ENCODE measurements at places on chromosomes 5 and 9. TPM values are rescaled to one million over a fixed set of nuclear protein-coding genes. Genes with fewer than 3 reads are reported as not detected.

Gene ENTPD8
- total RNA-seq: 0.18 TPM

Gene SOX30
- total RNA-seq: 0.09 TPM

Gene ADAMTS19
- 39.6 TPM for total RNA-seq

Gene PCDHGC5
- total RNA-seq: 0.75 TPM

Gene IFT74
- total RNA-seq: 15.1 TPM

Gene SLCO6A1
- total RNA-seq: 0.31 TPM

Gene SPATA31C1
- 0.04 TPM for total RNA-seq

Gene CA9
- 0.49 TPM for total RNA-seq

Gene CTXN3
- total RNA-seq: 2.8 TPM

GRCh38 chr5:40672425-40672824 is 7.3 kb upstream of the PTGER4 start:
- no peaks in the 10 kb centered on the region for H3K27me3 ChIP-seq
- peaks cover 8% of the 10 kb centered on the region for H3K4me1 ChIP-seq
- H3K4me3 ChIP-seq: no peak overlapping the region
- no peak overlapping the region for H3K27ac ChIP-seq
- peak; percentile 53 for DNase-seq

- no peak overlapping the region for H3K27ac ChIP-seq
- DNase-seq: no peak
- no peaks in the 10 kb centered on the region for H3K27me3 ChIP-seq
These were observed 65.9 kb upstream of the DAP start for GRCh38 chr5:10826971-10827370.

- no peak overlapping the region for H3K27ac ChIP-seq
- no peak overlapping the region for H3K4me3 ChIP-seq
- no peak for DNase-seq
- H3K27me3 ChIP-seq: no peaks in the 10 kb centered on the region
These were observed 305.3 kb downstream of the NTRK2 start for GRCh38 chr9:84974855-84975254.

DNA sequence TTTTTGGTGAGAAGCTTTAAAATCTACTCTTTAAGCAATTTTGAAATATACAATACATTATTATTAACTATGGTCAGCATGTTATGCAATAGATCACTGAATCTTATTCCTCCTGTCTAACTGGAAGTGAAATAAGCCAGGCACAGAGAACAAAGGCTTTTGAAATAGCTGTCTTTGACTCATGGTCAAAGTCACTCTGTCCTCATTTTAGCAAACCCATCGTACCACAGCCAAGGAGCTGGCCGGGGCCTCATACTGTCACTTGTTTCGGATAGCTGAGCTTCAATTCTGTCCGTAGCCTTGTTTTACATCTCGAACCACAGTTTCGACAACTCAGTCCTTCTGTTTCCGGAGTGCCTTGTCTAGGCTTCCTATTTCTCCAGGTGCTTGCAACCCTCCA is 19.2 kb downstream of the ADCY2 start:
- H3K27ac ChIP-seq: no peak overlapping the region
- no peaks in the 10 kb centered on the region for H3K36me3 ChIP-seq
- DNase-seq: no peak

DNA sequence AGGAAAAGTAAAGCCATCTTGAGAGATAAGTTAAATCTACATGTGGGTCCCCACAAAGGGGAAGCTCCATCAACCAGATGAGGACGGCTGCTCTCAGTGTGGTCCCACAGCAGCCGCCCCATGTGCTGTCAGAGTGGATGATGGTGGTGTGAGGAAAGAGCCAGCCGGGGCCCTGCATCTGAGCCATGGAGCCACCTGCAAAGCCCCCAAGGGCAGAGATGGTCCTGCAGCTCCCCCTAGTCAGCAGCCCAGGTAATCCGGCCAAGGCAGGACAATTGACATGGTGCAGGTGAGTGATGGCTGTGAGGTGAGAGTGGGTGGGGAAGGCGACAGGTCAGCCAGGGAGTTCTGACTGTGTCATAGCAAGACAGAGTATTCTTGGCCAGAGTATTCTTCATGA is 458.8 kb downstream of the ICE1 start:
- no peaks in the 10 kb centered on the region for H3K36me3 ChIP-seq
- no peak overlapping the region for H3K27ac ChIP-seq
- no peak overlapping the region for H3K4me3 ChIP-seq
- DNase-seq: no peak
- no peaks in the 10 kb centered on the region for H3K27me3 ChIP-seq

- no peak for DNase-seq
- H3K27me3 ChIP-seq: peaks cover 69% of the 10 kb centered on the region
- H3K4me3 ChIP-seq: no peak overlapping the region
- no peak overlapping the region for H3K27ac ChIP-seq
- peaks cover 5% of the 10 kb centered on the region for H3K4me1 ChIP-seq
- no peaks in the 10 kb centered on the region for H3K36me3 ChIP-seq
These were observed 46.2 kb downstream of the PAX5 start for GRCh38 chr9:36987891-36988290.

DNA sequence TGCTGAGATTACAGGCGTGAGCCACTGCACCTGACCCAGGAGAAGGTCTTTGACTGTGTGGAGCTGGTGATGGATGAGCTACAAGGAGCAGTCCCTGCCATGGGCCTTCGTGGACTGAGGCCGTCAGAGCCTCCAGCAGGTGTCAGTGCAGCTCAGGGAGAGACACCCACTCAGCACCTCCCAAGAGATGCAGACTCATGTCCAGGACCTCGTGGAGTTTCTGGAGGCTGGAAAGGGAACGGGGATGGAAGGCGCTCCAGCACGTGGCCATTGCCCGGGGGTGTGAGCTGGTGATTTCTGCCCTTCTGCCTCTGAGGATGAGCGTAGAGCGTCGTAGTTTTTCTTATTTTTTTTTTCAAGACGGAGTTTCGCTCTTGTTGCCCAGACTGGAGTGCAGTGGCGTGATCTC is 9.5 kb downstream of the TOR4A start:
- no peak overlapping the region for H3K4me3 ChIP-seq
- no peak for DNase-seq
- peaks cover 5% of the 10 kb centered on the region for H3K27me3 ChIP-seq
- H3K36me3 ChIP-seq: no peaks in the 10 kb centered on the region
- peaks cover 7% of the 10 kb centered on the region for H3K4me1 ChIP-seq
- no peak overlapping the region for H3K27ac ChIP-seq

DNA sequence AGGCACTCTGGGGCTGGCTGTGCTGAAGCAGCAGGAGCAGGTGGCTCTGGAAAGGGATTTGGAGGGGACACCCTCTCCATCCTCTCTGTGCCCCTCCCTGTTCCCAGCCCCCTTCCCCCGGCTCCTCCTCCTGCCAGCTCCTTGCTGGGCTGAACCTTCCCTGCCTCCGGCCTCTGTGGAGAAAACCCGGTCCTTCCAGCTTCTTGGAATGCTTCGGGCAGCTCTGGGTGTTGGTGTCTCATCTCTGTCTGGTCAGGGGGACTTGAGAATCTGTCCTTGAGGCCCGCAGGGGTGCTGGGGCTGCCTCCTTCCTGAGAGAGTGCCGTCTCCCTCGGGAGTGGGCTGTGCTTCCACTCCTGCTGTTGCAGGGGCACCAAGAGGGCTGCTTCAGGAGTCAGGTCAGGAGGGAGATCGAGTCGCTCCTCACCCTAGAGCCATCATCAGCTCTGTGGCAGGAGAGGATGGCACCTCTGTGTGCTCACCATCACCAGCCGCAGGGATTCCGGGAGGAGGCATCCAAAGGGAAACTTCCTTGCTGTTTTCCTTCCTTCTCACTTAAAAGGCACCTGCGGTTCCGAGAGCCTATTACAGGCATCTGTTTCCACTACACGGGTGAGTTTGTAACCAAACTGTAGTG is 30.6 kb downstream of the NDUFS6 start:
- H3K4me1 ChIP-seq: peaks cover 19% of the 10 kb centered on the region
- H3K4me3 ChIP-seq: no peak overlapping the region
- H3K36me3 ChIP-seq: no peaks in the 10 kb centered on the region
- H3K27me3 ChIP-seq: peaks cover 34% of the 10 kb centered on the region

DNA sequence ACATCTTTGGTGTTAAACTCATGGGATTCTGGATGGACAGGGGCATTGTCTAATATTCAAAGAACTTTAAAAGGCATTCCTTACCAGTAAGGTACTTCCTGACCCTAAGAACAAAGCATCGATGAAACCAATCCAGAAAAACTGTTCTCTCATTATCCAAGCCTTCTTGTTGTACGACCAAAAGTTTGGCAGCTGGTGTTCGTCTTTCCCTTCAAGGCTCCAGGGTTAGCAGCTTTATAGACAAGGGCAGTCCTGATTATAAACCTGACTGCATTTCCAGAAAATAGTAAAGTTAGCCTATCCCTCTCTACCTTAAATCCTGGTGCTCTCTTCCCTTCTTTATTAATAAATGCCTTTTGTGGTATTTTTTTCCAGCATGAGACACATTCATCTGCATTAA is 149.4 kb upstream of the MRPS30 start:
- no peak for DNase-seq
- no peak overlapping the region for H3K27ac ChIP-seq
- no peaks in the 10 kb centered on the region for H3K36me3 ChIP-seq
- no peak overlapping the region for H3K4me3 ChIP-seq

DNA sequence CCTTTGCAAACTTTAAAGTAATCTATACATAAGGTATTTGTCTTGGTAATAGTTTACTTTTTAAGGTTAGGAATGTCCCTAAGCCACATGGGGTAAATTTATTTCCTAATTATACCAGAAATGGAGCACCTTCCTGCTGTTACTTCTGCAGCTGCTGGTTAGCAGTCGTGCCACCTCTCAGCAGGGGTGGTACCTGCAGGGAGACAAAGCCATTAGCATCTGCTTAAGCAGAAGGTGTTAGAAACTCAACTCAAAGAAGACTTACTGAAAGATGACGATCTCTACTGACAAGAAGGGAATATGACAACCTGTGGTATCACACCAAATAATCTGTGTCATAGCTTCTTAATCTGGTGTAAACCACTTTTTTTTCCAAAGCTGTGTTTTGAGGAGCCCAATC is 173.7 kb downstream of the BRINP1 start:
- no peaks in the 10 kb centered on the region for H3K36me3 ChIP-seq
- no peaks in the 10 kb centered on the region for H3K27me3 ChIP-seq
- DNase-seq: no peak
- H3K4me3 ChIP-seq: no peak overlapping the region
- H3K4me1 ChIP-seq: no peaks in the 10 kb centered on the region

DNA sequence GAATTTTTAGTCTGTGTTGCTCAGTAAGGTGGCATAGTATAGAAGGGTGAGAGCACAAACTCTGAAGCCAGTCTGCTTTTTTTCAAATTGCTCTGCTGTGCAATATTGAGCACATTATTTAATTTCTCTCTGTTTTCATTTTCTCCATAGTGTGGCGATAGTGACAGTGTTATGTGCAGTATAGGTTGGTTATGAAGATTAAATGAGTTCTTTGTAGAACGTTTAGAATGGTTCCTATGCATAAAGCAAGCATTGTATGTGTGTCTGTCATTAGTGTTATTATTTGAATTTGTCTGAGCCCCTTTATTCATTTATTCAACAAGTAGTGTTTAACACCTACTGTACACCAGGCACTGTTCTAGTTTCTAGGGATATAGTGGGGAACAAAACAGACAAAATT is 9.2 kb downstream of the PRR16 start:
- H3K27me3 ChIP-seq: no peaks in the 10 kb centered on the region
- no peak overlapping the region for H3K4me3 ChIP-seq
- DNase-seq: no peak
- no peak overlapping the region for H3K27ac ChIP-seq
- H3K4me1 ChIP-seq: no peaks in the 10 kb centered on the region
- no peaks in the 10 kb centered on the region for H3K36me3 ChIP-seq

DNA sequence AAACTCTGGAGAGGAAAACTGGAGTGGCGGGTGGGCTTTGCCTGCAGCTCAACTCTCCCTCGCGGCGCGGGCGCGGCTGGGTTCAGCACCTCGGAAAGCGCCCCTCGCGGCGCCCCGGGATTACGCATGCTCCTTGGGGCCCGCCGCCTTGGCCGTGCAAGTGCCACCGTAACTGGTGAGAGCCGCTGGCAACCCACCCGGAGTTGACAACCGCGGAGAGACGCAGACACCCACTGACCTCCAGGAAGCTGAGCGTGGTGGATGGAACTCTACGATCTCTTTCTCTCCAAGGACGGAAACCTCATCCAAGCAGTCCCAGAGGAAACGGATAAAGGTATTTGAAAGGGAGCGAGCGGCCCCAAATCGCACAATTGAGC is 194 bp upstream of the RXFP3 start:
- H3K4me1 ChIP-seq: peaks cover 9% of the 10 kb centered on the region
- H3K4me3 ChIP-seq: peak overlapping the region; percentile 28
- H3K36me3 ChIP-seq: no peaks in the 10 kb centered on the region
- H3K27me3 ChIP-seq: peaks cover 44% of the 10 kb centered on the region
- no peak overlapping the region for H3K27ac ChIP-seq

GRCh38 chr9:2742214-2742613 is 24.9 kb downstream of the KCNV2 start:
- H3K4me1 ChIP-seq: no peaks in the 10 kb centered on the region
- DNase-seq: no peak
- H3K27ac ChIP-seq: no peak overlapping the region
- no peak overlapping the region for H3K4me3 ChIP-seq
- peaks cover 8% of the 10 kb centered on the region for H3K36me3 ChIP-seq

DNA sequence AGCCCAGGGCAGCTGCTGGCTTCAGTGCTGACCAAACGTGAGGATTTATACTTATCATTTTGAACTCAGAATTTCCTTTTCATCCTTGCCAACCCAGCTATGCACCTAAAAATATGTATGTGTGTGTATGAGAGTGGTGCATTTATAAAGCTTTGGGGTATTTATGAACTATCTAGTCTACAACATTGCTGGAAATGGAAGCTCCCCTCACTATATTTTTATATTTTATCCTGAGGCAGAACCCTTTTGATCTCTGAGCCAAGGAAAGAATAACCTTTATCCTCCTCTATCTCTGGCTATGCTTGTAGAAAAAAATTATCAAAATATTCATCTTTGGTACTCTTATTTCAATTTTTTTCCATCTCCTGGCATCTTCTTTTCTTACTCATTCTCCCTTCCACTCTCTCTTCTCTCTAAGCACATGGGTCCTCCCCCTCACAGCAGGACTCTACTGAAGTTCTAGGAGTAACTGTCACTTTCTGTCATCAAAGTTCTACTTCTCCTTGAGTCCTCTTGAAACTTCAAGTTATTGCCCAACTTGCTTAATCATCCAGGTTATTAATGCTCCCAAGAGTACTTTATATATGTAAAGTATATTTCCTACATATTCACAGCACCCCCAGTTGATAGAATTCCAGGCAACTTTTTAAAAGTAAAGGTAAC is 190.9 kb downstream of the HINT1 start:
- H3K4me3 ChIP-seq: no peak overlapping the region
- no peaks in the 10 kb centered on the region for H3K4me1 ChIP-seq
- H3K27me3 ChIP-seq: no peaks in the 10 kb centered on the region
- no peak overlapping the region for H3K27ac ChIP-seq
- no peak for DNase-seq
- H3K36me3 ChIP-seq: no peaks in the 10 kb centered on the region

Data from muscle of leg (tissue), 16 donors.